ENCODE measurements at places on chromosomes 11 and 22.

GRCh38 chr22:32144496-32145274 is 14.4 kb downstream of the C22orf42 start:
- peaks cover 37% of the 10 kb centered on the region for H3K4me1 ChIP-seq
- no peak overlapping the region for H3K27ac ChIP-seq
- peaks cover 3% of the 10 kb centered on the region for H3K27me3 ChIP-seq
- H3K4me3 ChIP-seq = no peak overlapping the region

- no peaks in the 10 kb centered on the region for H3K36me3 ChIP-seq
- no peak for DNase-seq
- H3K4me3 ChIP-seq = no peak overlapping the region
- peaks cover 51% of the 10 kb centered on the region for H3K27me3 ChIP-seq
- peaks cover 14% of the 10 kb centered on the region for H3K4me1 ChIP-seq
These were observed 19.1 kb upstream of the NECTIN1 start for GRCh38 chr11:119747868-119748660.

DNA sequence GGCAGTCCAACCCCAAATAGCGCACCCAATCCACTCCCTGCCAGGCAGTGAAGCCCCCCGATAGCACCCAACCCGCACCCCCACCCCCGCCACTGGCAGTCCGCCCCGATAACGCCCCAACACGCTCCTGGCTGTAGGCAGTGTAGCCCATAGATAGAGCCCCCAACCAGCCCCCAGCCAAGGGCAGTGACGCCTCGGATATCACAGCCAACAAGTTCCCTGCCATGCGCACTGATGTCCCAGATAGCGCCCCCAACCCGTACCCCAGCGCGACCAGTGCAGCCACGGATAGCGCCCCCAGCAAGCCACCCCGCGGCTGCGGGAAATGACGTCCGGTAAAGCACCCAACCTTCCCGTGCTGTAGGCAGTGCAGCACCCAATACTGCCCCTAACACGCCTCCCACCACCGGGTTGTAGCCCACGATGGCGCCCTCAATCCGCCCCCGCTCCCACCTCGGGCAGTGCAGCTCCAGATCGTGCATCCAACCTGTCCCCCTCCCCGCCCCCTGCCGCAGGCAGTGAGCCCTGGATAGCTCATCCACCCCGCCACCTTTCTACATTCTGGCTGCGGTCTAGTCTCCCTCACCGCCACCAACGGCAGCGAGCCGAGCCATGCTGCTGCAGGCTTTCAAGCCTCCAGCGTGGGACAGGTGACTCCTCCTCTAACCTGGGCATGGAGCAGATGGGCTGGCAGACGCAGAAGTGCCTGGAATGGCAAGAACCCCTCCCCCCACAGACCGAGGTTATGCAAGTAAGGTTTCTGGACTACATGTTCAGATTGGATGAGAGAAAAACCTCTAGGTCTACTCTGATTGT is 625 bp downstream of the RFPL2 start:
- no peaks in the 10 kb centered on the region for H3K36me3 ChIP-seq
- H3K4me3 ChIP-seq = peak overlapping the region; percentile 88
- DNase-seq = peak; percentile 24
- H3K27ac ChIP-seq = no peak overlapping the region
- H3K4me1 ChIP-seq = peaks cover 33% of the 10 kb centered on the region
- H3K27me3 ChIP-seq = peaks cover 47% of the 10 kb centered on the region

- DNase-seq = peak; percentile 17
- peaks cover 13% of the 10 kb centered on the region for H3K4me1 ChIP-seq
- H3K27ac ChIP-seq = no peak within 1 kb of the TSS
- no peaks in the 10 kb centered on the region for H3K36me3 ChIP-seq
- H3K4me3 ChIP-seq = peak within 1 kb of the TSS; percentile 66
These were observed at the start of gene BCO2 for GRCh38 chr11:112174789-112175598. Gene BCO2, plus strand, starts transcription at chr11:112175512. Its CDS starts 90 bp downstream, at chr11:112175602.
